GM06990 (cell line): ENCODE measurements at places on chromosomes 12 and 14.

DNA sequence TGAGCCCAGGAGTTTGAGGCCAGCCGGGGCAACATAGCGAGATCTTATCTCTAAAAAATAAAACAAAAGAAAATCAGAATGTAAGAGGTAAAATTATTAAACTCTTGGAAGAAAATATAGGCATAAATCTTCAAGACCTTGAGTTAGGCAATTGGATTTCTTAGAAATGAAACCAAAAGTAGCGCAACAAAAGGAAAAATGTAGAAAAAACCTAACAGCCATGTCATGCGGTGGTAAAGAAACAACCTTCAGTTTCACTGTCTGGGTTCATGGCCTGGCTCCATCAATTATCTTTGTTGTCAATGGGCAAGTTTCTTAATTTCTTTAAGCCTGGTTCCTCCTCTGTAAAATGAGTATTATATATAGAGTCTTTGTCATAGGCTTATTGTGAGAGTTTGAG is 5.6 kb upstream of the GCH1 start:
- DNase-seq: peak; percentile 20

DNA sequence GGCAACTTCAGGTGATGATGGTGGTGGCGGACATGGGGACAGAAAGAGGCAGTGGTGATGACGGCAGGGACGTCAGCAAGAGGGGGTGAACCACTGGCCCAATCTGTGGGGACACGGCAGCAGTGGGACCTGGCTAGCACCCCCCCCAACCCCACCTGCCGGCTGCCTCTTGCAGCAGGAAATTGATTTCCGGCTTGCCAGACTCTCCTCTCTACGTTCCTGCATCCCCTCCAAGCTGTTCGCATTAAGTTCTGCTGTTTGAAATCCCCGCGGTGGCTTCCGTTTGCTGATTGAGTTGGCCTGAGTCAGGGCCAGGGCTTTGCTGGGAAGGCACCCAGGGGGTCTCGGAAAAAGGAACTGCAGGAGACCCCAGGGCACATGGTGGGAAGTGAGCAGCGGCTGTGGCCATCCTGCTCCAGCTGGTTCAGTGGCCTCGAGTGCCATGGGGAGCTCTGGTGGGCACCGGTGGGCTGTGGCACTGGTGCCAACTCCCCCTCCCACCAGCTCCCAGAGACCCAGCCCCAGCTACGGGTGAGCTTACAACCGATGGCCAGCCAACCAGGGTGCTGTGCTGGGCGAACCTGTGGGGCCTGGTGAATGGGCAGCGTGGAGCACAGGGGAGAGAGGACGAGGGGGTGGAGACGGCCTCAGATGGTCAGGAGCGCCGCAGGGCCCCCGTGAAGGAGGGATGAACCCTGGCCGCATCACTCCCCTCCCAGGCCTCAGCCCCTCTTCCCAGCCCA is 14.6 kb upstream of the NUDT14 start:
- DNase-seq: no peak

DNA sequence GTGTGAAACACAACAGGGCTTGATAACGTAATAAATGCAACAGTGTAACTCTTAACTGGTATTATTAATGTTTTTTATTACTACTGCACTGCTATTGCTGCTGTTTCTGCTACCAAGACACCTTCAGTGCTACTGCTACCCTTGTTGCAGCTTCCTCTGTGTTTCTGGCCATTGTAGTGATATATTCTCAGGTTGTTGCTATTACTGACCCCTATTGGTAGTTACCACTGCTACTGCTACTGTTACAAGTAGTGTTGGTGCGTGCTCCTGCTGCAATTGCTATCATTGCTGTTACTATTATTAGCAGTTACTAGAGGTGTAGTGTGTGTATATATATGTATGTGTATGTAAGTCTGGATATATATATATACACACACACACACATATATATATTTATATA is 87.2 kb upstream of the PTPRB start:
- DNase-seq: no peak

DNA sequence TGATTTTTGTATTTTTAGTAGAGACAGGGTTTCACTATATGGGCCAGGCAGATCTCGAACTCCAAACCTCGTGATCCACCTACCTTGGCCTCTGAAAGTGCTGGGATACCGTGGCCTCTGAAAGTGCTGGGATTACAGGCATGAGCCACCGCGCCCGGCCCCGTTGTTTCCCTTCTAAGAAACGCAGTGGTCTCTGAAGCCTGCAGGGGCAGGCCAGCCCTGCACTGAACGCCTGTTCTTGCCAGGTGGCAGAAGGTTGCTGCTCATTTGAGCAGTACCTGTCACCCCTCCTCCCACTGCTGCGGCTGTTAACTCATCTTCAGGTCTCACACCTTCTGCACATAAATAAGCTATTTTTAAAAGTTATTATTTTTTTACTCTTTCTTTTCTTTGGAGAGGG is 24.3 kb downstream of the GPRC5A start:
- DNase-seq: no peak

DNA sequence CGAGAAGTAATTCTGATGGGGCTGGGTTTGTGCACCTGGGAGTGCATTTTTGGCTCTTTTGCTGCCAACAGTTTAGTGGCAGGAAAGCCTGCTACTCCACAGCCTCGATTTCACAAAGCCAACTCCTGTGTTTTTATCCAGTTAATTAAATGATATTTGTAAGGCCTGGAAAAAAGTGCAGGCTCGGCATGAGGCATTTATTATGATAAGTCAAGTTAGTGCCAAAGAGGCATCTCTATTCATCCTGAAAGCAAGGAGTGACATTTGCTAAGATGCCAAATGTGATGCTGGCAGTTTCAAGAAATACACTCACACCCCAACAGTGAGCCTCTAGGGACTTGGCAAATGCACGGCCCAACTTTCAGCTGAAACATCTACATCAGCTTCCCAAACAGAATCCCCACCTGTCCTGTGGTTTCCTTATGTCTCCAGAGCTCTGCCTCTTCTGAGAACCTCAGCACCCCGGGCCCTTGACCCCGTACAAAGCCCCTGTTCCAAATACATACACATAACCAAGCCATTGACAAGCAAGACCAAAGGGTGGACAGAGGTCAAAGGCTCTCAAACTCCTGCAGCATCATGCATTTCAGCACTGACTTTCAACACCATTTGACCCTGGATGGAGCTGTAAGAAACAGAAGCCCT is 955.1 kb upstream of the TMEM132C start:
- DNase-seq: no peak

DNA sequence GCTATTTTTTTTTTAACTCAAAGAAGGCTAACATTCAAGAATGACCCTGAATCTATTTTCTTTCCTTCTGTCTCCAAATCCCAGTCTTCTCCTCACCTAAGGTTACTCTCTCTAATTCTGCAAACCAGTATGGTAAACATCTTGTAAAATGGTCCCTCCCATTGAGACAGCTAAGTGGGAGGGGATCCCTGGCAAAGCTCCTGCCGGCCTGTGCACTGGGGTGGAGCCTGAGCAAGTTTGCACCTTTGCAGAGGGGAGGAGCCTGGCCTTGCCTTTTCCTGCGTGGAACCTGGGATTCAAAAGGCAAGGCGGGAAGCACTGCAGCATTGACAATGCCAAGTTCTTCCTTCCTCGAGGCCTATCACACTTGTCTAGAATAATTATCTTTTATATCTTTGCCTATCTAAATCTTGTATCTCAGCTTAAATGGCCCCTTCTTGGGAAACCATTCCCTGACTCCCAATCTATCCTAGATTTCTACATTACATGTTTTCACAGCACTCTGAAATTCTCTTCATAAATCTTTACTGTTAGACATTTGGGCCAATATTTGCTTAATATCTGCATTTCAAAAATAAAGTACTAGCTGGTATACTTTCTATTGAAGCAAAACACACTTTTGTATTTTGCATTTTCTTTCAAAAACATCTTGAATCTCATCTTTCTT is 83.0 kb downstream of the EPS8 start:
- DNase-seq: no peak

- DNase-seq: no peak
Measured at GRCh38 chr12:102793921-102794320, 123.1 kb downstream of the PAH start.

GRCh38 chr14:58415636-58416547 is 11.4 kb downstream of the TIMM9 start:
- no peak for DNase-seq

- no peak for DNase-seq
Measured at GRCh38 chr12:80692114-80692513, 15.3 kb upstream of the MYF6 start.

DNA sequence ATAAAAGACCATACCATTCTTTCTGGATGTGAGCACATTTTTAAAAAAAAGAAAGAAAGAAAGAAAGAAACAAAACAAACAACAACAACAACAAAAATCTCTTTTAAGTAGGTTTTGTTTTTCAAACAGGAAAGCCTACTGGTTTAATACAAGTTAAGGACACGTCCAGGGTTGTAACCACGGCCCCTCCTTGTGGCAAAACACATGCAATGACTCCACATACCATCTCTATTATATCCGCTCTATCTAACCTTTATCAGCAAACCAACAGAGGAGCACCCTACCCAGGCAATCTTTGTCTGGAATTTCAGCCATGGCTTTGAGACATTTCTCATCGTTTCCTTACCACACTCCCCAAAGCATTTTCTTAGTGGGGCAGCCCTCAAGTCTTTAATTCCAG is 360.5 kb upstream of the TMPO start:
- DNase-seq: no peak

DNA sequence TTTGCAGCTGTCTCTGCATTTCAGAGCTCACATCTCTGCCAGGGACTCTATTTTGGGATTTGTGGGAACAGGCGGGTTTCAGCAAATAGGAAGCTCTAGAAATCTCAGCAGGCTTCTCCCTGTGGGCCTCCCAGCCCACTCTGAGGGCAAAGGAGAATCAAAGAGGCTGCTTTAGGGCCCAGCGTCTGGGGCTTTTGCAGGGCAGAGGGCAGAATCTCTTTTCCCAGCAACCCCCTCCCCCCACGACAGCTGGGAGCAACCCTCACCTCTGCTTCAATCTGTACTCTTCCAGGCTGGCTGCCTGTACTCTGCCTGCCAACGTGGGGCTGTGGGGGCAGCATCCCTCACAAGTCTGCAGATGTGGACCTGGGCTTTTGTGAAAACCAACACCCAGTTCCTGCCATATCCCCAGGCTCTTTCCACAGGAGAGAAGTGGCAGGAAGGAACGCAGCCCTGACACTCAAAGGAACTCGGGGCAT is 529.6 kb upstream of the TBX3 start:
- no peak for DNase-seq

- no peak for DNase-seq
Measured at GRCh38 chr14:85129921-85130320, 400.0 kb upstream of the FLRT2 start.

- no peak for DNase-seq
Measured at GRCh38 chr12:47736877-47737676, 11.8 kb upstream of the ENDOU start.

DNA sequence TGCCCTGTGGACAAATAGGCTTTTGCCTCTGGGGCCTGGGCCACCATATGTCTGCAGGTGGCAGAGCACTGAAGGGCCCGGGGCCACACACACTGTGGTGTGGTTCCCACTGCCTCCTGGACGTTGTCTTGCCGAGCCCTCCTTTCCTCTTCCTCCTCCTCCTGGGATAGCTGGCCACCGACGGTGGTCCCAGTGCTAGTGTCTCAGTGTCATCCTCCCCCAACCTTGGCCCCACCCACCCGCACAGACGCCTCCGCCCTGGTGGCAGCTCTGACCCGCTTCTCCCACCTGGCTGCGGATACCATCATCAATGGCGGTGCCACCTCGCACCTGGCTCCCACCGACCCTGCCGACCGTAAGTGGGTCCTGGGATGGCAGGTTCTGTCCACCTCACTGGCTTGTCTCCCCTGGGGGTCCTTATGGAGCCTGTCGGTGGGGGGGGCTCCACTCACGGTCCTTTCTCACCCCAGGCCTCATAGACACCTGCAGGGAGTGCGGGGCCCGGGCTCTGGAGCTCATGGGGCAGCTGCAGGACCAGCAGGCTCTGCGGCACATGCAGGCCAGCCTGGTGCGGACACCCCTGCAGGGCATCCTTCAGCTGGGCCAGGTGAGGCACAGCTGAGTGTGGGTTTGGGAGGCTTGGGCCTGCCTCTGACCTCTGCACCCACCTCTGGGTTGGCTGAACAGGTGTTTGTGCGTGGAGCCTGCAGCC is 23.5 kb downstream of the HIP1R start:
- no peak for DNase-seq
